ENCODE measurements at places on chromosomes 3 and 15.

DNA sequence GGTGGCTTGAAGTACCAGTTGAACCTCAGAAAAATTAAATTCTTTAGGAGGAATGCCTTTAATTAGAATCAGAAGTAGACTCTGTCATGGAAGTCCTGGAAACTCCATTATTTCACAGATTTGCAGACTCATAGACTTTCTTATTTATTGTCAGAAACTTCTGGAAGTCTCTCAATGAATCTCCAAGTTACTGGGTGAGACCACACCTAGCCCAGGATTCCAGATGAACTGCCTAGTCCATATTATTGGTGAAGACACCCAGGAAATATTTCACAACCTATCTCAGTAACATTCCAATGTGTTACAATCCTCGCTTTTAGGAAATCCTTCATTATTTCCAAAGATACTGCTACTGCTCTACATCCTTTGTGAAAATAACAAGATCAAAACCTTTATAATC lies 6.5 kb upstream of the THBS1 start:
- DNase-seq = no peak

GRCh38 chr3:18234717-18235335 lies 190.3 kb downstream of the SATB1 start:
- no peak for DNase-seq

DNA sequence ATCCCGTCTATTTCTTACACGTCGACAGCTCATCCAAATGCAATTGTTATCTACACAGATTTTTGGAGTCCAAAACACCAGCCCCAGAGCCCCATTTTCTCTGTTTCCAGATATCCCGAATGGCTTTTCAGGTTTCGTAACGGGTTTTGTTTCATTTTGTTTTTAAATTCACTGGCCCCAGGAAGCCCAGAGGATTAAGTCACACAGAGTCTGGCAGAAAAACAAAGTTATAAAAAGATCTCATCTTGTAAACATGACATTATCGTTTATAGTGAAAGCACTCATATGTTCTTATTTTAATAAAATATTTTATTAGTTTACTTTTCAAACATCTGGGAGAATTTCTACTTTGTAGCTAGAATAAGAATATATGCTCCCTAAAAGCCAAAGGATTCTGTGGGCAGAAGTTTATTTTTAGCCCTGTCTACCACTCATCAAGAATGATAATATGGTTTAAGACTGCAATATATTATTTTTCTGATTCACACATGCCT lies 149.3 kb upstream of the SLC2A2 start:
- no peak for DNase-seq

DNA sequence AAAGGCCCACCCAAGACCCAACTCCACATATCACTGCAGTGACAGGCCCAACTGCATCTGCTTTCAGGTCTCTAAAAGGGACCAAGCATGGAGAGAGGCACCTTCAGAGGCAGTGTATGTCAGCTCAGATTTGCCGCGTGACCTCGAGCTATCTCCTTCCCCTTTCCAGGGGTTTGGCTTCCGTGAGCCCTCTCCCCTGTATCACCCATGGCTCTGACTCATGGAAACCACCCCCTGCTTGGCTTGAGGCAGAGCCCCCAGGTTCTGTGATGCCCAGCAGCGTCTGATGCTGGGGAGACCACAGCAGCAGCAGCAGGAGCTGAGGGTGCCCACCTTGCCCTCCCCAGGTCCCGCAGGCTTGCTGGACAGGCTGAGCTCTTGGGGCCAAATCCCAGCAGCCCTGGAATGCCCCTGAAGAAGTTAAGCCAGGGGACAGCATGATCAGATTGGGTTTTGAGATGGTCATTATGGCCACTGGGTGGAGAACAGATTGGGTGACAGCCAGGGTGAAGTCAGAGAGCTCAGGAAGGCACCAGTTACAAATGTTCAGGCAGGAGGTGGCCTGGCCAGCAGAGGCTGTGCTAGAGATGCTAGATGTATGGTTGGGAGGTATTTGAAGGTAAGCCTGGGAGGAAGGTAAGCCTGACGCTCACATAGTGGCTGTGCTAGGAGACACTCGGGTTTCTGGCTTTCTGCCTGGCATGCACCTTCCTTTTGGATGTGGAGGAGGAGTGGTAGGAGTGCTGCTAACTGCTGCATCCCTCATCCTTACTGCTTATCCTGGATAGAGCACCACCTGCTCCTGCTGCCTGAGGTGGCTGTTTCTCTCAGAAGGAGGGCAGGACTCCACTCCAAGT lies 42.9 kb downstream of the FGD5 start:
- DNase-seq = no peak

GRCh38 chr3:186216900-186217819 lies 108.3 kb upstream of the ETV5 start:
- DNase-seq = no peak

- DNase-seq = no peak
These were observed 295.0 kb upstream of the ICE2 start for GRCh38 chr15:60773901-60774300.

DNA sequence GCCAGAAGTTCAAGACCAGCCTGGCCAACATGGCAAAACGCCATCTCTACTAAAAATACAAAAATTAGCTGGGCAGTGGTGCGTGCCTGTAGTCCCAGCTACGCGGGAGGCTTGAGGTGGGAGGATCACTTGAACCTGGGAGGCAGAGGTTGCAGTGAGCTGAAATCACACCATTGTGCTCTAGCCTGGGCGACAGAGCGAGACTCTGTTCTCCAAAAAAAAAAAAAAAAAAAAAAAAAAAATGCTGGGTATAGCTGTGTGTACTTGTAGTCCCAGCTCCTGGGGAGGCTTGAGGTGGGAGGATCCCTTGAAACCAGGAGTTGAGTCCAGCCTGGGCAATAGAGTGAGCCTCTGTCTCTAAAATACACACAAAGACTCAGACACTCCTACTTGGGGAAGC lies 32.0 kb downstream of the PPP1R2 start:
- DNase-seq = no peak

DNA sequence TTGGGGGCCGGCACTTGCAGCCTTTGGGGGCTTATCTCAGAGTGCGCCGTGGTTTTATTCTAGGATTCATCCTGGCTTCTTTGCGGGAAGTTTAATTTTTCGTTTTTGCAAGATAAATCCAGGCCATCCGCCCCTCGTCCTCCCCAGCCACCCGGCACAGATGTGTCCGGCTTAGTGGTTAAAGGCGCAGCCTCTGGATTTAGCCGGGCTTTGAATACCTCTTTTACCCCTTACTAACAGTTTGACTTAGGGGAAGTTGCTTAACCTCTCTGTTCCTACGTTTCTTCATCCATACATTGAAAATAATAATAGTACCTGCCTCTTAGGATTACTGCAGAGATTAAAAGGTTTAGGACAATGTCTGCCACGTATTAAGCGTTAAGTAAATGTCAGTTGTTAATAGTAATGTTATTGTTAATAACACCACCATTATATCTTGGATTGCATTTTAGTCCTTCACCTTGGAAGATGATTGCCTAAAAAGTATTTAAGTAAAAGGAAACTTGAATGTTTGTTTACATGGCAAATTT lies 714 bp downstream of the ECT2 start:
- no peak for DNase-seq

DNA sequence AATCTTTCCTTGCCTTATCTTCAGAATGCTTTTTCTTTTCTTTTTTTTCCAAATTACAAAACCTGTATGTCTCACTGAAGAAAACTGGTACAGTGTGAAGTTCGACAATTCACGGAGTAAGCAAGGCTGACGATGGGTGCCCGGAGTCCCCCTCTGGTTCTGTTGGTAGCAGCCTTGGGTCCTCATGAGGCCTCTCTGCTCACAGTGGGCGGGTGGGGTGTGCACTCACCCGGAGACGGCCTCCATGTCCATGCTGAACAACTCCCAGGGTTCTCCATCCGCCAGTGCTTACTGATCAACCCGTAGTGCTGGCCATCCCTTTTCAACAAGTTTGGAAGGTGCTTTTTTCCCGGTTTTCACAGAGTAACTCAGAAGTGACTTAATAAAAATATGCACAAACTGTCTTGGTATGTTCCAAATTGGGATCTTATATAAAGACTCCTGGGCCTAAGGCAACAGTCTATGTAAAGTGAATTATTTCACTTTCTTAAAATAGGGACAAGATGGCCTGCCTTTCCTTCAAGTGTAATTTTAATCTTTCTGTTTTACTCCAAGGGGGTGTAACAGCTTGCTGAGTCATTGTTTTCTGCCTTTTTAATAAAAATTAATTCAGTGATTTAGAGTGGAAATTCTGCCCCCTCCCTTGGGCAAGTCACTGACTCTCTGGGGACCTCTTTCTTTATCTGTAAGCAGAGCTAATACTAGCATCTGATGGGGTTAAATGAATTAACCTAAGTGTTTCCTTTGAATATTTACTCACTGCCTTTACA lies 23.7 kb downstream of the LRRK1 start:
- no peak for DNase-seq

GRCh38 chr3:21502656-21503055 lies 248.4 kb downstream of the ZNF385D start:
- DNase-seq = no peak

GRCh38 chr3:88410259-88410658 lies 260.5 kb downstream of the C3orf38 start:
- no peak for DNase-seq

- no peak for DNase-seq
These were observed 160.4 kb downstream of the CHL1 start for GRCh38 chr3:356952-357351.

DNA sequence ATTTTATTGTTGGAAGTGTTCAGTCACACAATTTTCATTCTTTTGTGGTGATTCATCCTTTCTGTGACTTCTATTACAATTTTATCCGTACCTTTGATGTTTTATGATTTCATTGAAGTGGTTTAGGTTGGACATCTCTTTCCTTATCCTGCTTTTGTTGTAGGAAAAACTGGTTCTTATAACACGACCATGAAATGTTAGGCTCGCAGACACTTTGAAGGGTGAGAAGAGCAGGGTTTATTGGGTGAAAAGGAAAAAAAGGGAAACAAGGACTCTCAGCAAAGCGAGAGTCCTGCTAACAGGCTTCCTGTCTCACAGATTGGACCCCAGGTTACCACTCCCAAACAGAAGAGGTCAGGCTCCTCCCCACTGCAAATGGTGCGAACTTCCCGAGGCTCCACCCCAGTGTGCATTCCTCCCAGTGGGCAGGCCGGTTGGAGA lies 257.4 kb downstream of the STXBP5L start:
- no peak for DNase-seq

GRCh38 chr3:158456114-158456513 lies 114.9 kb upstream of the MLF1 start:
- no peak for DNase-seq

- DNase-seq = no peak
These were observed 743 bp upstream of the DAZL start for GRCh38 chr3:16605966-16606365.

- DNase-seq = no peak
These were observed 459.3 kb downstream of the TUSC7 start for GRCh38 chr3:117168896-117169295.

DNA sequence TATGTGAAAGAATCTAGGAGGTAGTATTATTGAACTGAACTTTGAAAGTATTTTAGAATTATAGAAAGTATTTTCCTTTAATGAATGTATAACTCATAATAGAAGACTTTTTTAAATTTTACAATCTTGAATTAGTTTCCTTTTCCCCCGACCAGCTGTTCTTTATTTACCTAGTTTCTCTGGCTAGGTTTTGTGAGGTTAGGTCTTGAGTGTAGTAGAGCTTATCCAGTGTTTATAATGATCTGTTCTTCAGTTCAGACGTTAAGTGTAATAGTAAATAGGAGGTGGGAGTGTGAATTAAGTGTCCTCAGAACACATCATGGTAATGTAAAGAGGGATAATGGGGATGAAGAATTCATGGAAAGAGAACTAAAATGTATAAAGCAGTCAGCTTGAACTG lies 93.8 kb downstream of the MYRIP start:
- DNase-seq = no peak

- no peak for DNase-seq
These were observed 98.9 kb upstream of the MME start for GRCh38 chr3:154981201-154981600.

GRCh38 chr3:17491601-17492000 lies 250.8 kb downstream of the TBC1D5 start:
- DNase-seq = no peak

DNA sequence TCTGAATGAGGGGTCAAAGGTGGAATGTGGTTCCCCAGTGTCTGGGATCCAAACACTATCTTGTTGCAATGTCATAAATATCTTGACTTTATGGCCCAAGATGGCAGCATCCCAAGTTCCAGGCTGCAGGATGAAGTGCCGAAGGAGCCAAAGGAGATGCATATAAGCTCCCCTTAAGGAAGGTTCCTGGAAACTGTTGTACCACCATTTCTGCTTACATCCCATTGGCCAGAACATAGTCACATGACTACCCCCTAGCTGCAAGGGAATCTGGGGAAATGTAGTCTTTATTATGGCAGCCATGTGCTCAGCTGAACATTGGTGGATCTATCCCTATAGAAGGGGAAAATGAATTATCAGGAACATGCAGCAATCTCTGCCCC lies 54.3 kb downstream of the BDH1 start:
- no peak for DNase-seq

GRCh38 chr15:50145451-50145872 lies 26.4 kb upstream of the ATP8B4 start:
- DNase-seq = no peak

- DNase-seq = no peak
These were observed 25.0 kb upstream of the ACAP2 start for GRCh38 chr3:195467641-195468390.

GRCh38 chr3:12041446-12042041 lies 37.4 kb downstream of the SYN2 start:
- no peak for DNase-seq

DNA sequence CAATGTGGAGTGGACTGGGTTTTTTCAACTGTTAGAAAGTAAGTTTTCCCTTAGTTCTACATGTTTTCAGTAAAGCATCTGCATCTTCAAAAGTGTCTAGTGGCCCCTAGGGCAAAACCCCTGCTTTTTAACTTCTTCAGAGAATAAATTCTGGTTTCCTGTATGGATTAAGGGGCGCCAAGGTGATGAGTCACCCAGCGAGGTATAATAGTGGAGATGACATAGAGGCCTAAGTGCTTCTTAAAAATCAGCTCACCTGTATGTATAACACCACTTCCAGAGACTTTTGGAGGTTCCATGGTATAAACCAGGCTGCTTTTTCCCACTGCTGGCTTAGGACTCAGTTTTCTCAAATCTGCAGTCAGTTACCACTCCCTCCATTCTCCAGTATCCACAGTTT lies 68.9 kb downstream of the SYN2 start:
- no peak for DNase-seq

GRCh38 chr3:132210476-132211346 lies 106.5 kb upstream of the ACP3 start:
- DNase-seq = no peak
